ENCODE measurements at places on chromosomes 4 and X.

DNA sequence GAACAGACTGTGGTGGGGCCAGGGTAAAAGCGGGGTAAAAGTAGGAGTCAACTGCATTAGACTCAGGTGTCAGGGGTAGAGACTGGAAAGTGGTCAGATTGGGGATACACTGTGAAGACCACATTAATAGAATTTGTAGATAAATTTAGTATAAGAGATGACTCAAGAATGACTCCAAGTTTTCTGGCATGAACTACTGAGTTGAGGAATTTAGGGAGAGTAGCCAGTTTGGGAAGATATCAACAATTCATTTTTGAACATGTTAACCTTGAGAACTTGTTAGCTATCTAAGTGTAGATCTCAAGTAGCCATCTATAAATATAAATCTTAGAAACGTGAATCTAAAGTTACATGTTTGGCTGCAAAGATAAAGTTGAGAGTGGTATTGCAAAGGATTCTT, 206.9 kb upstream of the HCCS start:
- no peak for DNase-seq

DNA sequence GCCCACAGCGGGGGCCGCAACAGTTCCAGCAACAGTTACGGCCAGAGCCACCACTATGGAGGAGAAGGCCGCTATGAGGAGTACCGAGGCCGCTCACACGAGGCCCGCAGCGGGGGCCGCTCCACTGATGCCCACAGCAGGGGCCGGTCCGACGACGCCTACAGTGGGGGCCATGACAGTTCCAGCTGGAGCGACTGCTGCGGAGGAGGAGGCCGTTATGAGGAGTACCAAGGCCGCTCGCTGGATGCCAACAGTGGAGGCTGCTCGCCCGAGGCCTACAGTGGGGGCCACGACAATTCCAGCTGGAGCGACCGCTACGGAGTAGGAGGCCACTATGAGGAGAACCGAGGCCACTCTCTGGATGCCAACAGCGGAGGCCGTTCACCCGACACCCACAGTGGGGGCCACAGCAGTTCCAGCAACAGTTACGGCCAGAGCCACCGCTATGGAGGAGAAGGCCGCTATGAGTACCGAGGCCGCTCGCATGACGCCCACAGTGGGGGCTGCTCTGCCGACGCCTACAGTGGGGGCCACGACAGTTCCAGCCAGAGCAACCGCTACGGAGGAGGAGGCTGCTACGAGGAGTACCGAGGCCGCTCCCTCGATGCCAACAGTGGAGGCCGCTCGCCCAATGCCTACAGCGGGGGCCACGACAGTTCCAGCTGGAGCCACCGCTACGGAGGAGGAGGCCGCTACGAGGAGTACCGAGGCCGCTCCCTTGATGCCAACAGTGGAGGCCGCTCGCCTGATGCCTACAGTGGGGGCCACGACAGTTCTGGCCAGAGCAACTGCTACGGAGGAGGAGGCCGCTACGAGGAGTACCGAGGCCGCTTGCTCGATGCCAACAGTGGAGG, 1.7 kb downstream of the RBMXL3 start:
- DNase-seq, result no peak

DNA sequence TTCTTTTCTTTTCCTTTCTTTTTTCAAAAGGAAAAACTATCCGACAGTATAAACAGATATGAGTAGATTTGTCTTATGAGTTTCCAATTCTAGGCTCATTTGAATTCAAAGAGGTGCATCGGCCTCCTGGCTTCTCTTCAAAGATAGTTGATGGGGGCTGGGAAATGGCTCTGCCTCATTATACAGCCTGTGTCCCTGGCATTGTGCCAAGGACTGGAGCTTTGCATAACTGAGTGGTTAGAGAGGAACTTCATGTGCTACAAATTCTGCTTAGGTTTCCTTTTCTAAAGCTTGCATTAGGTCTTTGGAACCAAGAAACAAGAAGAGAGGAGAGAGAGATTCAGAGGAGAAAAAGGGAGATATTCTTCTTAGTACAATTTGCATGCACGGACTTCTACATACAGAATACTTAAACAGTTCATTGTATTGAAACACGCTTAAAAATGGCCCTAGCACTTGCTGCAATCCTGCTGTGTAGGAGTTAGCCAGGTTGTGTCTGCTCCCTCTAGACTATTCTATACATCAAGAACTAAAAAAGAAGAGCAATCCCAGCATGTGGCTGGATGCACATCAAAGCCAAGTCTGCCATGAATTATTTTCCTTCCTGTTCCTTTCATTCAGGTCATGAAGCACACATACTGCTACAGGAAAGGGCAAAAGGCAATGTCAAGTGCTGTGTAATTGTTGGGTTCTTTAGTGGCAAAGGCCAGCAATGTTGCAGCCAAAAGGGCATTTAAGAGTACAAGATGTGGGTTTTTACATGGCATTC, 70.9 kb downstream of the INTS12 start:
- DNase-seq, result peak; percentile 16

DNA sequence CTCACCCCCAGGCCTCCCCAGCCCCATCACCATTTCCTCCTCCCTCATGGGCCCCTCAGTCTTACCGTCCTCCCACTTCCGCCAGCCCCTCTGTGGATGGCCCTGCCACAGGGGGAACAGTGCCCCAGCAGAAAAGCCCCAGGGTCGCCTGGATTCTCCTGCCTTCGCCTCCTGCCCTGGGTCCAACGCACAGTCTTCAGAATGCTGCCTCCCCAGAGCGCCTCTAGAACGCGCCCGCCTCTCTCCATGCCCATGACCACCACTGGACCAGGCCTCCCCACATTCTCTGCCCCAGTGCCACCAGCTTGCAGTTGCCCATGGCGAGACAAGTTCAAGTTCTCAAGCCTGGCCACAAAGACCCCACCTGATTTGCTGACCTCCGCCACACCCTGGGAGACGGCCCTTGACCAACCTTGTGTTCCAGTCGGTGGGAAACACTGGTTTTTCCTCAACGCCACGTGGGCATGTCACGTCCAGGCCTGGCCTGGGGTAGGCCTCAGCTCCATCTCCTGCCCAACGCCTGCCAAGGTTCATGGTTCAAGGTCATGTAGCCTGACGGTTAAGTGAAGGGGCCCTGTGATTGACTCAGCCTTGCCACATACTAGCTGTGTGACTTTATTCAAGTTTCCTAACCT, 634 bp upstream of the PLXNB3 start:
- no peak for DNase-seq

- DNase-seq, result no peak
Observed at GRCh38 chr4:121564840-121565375, 131.9 kb downstream of the ANXA5 start.

DNA sequence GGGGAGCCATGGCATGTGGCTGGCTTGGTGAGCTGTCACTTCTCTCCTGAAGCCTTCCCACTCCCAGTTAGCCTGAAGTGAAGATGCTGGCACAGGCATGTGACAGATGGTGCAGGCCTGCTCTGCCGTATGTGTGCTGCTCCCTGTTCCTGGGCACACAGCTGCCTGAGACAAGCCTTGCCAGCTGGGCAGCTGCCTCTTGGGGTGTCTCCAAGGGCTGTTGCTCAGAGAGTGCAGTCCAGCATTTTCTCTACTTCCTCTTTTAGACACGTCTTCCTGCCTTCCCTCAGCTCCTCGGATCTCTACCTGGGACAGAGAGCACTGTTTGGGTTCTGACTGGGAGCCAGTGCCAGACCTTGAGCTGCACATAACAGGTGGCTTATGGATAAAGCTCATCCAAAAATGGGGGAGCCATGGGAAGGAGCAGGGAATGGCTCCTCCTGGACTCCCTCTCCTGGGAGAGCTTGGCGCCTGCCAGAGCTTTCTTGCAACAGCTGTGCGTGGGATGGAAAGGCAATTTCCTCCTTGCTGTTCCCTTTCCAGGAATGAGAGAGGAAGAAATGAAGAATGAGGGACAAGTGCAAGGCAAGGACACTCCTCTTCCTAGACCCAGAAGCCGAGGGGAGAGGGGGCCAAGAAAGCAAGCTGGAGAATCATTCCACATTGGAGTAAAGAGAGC, 132.9 kb downstream of the MSL3 start:
- DNase-seq, result peak; percentile 23

Data from inflammatory macrophage treated with lipopolysaccharide for 1 hour (primary cell).